ENCODE measurements at places on chromosomes 2 and 18.

DNA sequence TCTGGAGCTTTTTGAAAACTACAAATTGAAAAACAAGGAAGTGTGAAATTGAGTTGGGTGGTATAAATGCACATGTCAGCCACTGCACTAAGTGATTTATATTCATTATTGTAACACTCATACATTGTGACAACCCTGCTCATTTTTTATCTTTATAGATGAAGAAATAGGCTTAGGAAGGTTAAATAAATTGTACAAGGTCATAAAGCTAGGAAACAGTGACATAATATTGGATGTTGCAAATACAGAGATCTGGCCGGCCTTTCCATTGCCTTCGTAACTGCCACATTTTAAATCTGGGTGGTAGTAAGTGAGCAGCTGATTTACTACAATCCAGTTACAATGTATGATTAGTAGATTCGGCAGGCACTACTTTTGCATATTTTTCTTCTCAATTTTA is 76.6 kb upstream of the LPIN2 start:
- DNase-seq = no peak

DNA sequence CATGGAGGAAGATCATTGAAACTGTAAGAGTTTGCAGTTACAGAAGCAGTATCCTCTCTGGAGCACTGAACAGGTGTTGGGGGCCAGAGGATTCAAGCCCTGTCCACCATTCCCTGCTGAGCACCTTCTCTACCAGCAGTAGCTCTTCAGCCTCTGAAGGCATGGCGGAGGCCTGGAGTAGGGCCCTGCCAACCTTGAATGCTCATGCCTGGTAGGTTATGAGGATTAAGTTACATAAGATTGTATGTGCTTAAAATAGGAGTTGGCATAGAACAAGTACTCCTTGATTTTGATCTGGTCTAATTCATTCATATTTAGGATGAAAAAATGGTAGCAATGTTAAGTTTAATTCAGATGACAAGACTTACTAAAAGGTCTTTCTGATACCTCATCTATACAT is 40.2 kb downstream of the FMNL2 start:
- no peak for DNase-seq

DNA sequence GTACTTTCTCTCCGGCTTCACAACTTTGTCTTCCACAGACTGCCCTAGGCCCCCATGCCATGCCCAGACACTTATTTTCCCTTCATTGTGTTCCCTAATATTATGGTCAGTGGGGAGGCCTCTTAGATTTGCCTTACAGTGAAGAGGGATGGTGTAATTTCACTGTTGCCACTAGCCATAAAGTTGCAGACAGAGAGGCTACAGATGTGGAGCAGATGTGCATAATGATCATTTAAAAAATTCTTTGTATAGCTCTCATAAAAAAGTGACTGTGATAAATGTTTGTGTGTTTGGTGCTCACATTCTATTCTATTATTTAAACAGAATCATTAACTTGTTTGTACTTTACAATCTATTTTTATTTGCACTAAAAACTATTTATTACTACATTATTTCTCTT is 67.5 kb upstream of the FN1 start:
- DNase-seq = no peak

DNA sequence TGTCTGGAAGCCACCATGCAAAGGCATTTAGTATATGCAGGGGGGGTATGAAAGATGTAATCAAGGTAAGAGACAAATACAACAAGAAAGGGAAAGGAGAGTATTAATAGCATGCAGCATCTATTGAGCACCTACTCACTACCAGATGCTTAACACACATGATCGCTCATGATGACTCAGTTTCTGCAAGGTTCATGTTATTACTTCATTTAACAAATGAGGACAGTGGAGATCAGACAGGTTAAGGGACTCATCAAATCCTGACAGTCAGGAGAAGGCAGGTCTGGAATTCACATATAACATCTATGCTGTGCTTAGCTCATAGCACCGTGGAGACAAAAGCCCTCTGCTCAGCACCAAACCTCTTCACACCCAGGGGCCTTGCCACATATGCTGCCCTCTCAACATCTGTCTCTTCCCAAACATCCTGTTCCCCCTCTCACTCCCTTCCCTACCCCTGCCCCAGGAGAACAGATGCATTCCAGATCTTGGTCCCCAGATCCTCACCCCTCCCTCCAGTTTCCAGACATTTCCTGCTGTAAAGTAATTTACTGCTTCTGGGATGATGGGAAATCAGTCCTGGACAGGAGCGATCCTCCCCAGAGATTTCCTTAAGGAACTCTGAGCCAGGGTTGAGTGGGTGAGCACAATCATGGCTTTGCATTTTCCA is 155.3 kb downstream of the ANTXR1 start:
- DNase-seq = no peak

- DNase-seq = no peak
Observed at GRCh38 chr2:219901155-219901554, 273.7 kb downstream of the SLC4A3 start.

DNA sequence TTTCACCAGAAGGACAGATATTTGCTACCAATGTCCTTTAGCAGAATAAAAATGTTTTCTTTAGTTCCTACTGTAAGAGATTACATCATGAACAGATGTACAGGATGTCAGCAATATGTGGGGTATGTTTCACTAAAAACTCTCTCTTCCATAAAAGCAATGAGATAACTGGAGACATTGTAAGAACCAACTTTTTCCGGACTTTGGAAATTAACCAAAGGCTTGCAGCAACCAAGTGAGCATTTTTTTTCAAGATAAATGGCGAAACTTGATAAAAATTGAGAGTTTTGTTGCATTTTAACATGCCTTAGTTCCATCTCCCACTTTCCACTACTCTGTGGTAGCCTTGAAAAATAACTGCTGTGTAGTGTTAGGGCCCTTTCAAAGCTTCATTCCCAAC is 429.8 kb upstream of the CDH2 start:
- no peak for DNase-seq
